Activated CD4-positive, alpha-beta T cell treated with anti-CD3 and anti-CD28 coated beads for 48 hours (primary cell): ENCODE measurements at places on chromosomes 6 and 20.

- DNase-seq, result no peak
These were observed 11.2 kb downstream of the SLC24A3 start for GRCh38 chr20:19223640-19224039.

DNA sequence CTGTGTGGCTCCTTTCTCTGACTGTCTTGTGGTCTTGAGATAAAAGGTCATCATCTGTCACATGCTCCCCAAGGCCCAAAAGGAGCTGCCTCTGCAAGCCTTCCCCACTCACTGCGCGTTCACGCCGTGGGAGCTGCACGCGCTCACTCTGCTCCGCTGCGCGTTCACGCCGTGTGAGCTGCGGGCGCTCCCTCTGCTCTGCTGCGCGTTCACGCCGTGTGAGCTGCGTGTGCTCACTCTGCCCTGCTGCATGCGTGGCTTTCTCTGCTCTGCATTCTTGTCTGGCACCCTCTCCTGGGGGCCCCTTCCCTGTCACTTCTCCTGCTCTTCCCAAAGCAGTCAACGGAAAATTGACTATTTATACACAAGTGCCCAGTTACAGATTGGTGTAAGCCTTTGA is 42.5 kb downstream of the PSMB1 start:
- DNase-seq, result no peak

- DNase-seq, result no peak
These were observed 40.7 kb upstream of the TAGAP start for GRCh38 chr6:159085396-159085895.

GRCh38 chr20:47272893-47273590 is 83.5 kb downstream of the ZMYND8 start:
- peak; percentile 62 for DNase-seq

- peak; percentile 47 for DNase-seq
These were observed 82.0 kb upstream of the EDN1 start for GRCh38 chr6:12208190-12208589.

- DNase-seq, result no peak
These were observed 10.9 kb downstream of the CASP8AP2 start for GRCh38 chr6:89840538-89840937.

GRCh38 chr6:106448000-106448426 is 87.5 kb downstream of the CRYBG1 start:
- DNase-seq, result peak; percentile 21

DNA sequence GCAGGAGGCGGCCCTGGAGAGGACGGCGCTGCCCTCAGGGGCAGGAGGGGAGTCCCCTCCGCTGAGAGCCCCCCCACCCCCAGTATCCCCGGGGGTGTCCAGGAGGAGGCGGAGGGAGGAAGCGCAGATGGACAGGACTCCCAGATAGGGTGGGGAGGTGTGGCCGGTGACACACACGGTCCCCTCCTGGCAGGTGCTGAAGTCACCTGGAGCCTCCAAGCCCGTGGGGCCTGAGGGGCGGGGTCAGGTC is 1.4 kb downstream of the STMN3 start:
- DNase-seq, result no peak

DNA sequence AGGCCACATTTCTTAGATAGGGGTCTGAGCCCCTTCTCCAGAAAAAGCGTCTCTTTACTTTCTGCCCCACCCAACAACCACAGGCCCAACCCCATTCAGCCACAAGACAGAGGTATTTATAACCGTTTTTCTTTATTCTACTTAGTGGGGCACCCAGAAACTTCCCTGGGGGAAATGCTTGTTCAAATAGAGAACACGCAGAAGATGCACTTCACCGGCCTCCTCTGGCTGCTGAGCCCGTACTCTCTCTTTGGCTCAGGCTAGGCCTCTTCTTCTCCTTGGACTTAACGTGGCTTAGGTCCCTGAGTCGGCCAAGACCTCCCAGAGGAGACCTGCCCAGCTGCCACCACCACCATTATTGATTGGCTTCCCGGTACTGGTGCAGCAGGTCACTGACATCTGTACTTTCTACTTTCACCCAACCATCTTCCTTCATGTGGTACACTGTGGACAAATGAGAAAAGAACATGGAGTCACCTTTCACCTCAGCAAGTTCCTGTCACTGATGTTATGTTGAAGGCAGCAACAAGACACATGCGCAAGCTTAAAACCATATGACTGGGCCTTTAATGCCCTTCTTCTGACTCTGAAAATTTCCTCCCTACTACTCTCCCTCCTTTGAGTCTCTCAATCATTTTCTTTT is 2.2 kb upstream of the TAP2 start:
- DNase-seq, result peak; percentile 47

GRCh38 chr6:124694139-124694705 is 268.0 kb upstream of the RNF217 start:
- DNase-seq, result no peak

DNA sequence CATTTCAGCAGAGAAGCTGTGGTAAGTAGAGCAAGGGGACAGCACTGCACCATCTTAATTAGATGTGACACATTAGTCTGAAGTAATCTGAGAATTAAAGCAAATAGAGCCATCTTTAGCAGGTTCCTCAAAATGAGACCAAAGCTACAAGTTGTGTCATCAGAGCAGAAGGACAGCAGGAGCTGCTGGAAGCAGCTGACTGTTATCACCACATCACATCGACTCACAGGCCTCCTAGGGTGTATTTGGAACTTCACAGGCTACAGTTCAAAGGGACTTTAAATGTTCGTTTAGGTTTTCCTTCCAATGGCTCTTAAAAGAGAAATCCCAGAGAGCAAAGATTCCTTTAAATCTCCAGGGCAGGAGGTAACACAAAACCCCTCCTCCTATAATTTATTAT is 69.5 kb downstream of the LCA5 start:
- DNase-seq, result no peak

DNA sequence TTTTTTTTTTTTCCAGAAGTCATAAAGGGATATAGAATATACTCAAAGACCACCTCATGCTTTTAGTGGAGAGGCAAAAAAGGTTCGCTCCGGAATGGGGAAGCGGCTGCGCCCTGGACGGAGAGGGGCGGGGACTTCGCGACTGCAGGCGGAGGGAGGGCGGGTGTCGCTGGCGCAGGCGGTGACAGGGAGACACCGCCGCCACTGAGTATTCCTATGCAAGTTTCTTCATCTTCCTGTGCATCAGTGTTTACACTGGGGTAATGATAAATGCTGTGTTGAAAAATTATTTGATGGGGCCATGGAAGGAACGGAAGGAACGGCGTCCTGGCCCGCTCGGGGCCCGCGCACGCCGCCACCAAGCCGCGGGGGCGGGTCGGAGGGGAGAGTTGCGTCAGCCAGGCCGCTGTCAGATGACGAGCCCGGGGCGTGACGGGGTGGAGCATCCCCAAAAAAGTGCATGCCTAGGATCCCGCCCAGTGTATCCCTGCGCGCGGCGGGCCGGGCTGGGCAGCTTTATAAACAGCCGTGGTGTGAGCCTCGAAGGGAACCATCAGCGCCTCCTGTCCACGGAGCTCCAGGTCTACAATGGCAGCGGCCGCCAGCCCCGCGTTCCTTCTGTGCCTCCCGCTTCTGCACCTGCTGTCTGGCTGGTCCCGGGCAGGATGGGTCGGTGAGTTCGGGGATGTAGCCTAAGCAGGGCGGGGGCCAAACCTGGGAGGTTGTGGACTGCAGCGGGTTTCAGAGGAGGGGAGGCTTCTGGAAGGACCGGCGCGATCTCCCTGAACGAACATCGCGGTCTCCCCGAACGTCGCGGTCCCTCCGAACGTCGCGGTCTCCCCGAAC is at the start of gene ULBP1:
Gene ULBP1, plus strand, starts transcription at position 482 of the 846 bp plus-strand sequence. Its CDS starts 107 bp downstream, at position 589.
- DNase-seq, result peak; percentile 92

GRCh38 chr6:158498362-158498761 is 61.5 kb upstream of the TMEM181 start:
- no peak for DNase-seq

GRCh38 chr6:159012201-159012600 is 12.2 kb upstream of the RSPH3 start:
- no peak for DNase-seq

DNA sequence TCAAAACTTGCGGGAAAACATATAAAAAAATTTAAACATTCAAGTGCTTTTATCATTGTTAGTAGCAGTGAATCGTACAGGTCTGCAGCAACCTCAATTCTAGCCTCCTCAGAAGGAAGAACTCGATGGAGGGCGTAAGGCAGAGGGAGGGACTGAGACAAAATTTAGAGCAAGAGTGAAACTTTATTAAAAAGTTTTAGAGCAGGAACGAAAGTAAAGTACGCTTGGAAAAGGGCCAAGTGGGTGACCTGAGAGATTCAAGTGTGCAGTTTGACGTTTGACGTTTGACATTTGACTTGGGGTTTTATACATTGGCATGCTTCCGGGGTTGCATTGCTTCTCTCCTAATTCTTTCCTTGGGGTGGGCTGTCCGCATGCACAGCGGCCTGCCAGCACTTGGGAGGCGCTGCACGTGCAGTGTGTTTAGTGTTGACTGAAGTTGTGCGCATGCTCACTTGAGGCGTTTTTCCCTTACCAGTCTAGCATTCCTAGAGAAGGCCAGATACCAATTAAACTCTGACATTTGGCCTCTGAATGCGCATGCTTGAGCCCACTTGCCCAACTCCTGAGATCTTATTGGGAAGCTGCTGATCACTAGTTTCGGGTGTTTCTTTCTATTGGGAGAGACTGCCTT is 82.6 kb downstream of the TBX18 start:
- no peak for DNase-seq

DNA sequence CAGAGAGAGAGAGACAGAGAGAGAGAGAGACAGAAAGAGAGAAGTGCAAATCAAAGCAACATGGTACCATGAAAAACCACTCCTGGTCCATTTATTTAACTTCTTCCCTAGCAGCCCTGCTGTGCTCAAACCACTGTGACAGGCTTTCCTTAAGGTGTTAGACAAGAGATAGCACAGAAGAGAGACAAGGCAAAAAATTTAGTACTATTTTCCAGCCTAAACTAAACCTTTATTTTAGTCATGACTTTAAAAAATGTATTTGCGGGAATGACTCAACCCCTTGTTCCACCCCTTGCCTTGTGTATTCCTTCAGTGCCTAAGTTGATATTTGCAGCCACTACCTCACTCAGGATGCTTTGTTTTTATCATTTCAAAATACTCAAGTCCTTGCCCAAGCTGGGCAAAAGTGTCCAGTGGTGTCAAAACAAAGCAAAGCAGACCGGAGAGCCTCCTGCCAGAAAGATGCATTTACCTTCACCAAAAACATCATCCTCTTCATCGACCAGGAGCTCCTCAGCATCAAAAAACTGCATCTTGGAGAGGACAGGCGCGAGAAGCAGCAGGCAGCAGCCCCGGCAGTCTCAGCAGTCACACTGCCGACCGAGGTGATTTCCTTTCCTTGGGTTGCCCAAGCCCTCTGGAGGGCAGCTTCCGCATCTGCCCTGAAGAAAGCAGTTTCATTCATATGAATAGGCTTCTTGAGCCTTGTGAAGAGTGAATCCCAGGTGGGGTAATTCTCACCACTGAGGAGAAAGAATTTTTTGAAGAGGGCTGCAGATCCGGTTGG is at the start of gene RIPOR2:
Gene RIPOR2, minus strand, starts transcription at position 595 of the 787 bp plus-strand sequence. Its CDS starts 62 bp downstream, at position 533.
- peak; percentile 77 for DNase-seq

DNA sequence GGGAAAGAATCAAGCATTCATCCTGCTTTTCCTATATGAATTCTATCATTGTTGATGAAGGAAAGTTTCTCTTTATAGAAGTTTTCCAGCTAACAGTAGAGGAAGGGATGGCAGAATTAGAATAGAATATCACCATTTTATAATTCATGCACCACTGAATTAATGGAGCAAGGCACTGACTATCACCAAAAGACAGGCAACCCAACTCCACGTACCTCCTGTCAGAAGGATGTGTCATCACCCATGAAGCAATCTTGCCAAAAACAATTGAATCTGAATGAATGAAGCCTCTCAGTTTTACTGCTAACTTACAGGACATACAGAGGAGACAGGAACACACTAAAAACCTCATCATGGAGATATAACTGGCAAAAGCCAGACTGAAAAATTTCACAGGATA is 122.4 kb downstream of the NFATC2 start:
- no peak for DNase-seq
